Epithelial cell of esophagus (primary cell): ENCODE measurements at places on chromosomes 11 and 22.

GRCh38 chr11:58577555-58578135, 1.2 kb upstream of the ZFP91 start:
- DNase-seq, result peak; percentile 77

GRCh38 chr11:112623057-112623456, 338.2 kb upstream of the NCAM1 start:
- no peak for DNase-seq

GRCh38 chr11:68753300-68753699, 2.0 kb upstream of the TESMIN start:
- no peak for DNase-seq

DNA sequence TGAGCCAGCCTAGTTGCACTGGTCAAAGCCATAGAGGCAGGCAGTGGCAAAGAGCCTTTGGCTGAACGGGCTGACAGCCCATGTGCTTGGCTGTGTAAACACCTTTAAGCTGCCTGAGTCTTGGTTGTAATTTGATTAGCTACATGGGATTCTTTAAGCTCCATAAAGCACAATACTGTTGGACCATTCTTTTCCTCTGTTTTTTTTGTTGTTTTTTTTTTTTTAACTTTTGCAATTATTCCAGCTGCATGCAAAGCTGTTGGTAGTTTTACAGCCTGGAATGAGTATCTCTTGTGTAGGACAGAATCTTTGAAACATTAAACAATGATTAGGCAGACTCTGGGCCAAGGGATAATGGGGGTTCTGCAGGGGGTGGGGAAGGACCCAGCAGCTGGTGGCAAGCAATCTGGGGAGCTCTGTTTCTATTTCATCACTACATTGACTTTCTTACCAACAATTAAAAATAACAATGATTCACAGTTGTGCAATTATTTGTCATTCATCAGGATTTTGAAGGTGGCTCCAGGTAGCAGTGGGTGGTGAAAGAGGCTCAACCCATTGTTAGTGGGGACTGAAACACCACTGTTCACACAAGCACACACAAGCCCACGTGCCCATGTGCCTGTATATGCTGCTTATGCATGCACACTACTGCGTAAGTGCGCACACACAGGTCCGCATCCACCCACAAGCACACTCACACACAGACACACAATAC, 69.5 kb upstream of the CSNK2A3 start:
- DNase-seq, result peak; percentile 95

GRCh38 chr11:9535189-9535781, 38.2 kb upstream of the WEE1 start:
- DNase-seq, result peak; percentile 95

GRCh38 chr11:69781241-69781640, 6.1 kb upstream of the FGF4 start:
- DNase-seq, result no peak

- no peak for DNase-seq
Observed at GRCh38 chr22:47608421-47608820, 846.0 kb downstream of the TBC1D22A start.

- DNase-seq, result no peak
Observed at GRCh38 chr11:7536100-7536499, 22.3 kb downstream of the PPFIBP2 start.

- no peak for DNase-seq
Observed at GRCh38 chr11:64498136-64498535, 92.9 kb upstream of the SLC22A12 start.

- no peak for DNase-seq
Observed at GRCh38 chr11:57230791-57231538, 6.1 kb downstream of the APLNR start.

DNA sequence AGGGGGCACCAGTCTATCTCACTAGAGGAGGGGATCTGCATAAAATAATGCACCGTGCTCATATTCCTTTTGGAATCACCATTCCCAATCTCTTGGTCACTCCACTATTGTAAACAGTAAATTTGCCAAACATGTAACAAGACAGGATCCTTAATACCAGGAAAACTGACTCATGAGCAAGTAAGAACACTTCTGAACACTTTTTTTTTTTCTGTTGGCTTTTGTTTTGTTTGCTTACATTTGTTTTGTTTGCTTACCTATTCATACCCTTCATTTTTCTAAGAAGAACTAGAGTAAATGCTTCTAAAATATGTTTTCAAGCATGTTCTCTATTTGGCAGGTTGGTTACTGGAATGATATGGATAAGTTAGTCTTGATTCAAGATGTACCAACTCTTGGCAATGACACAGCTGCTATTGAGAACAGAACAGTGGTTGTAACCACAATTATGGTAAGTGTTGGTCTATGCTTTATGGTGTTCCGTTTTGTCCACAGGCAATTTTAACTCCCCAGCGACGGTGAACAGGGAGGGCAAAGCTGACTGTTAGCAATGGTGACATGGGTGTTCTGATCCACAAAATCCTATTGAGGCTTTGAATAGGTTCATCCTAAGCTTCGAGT, 111.8 kb downstream of the MSANTD4 start:
- DNase-seq, result peak; percentile 83

DNA sequence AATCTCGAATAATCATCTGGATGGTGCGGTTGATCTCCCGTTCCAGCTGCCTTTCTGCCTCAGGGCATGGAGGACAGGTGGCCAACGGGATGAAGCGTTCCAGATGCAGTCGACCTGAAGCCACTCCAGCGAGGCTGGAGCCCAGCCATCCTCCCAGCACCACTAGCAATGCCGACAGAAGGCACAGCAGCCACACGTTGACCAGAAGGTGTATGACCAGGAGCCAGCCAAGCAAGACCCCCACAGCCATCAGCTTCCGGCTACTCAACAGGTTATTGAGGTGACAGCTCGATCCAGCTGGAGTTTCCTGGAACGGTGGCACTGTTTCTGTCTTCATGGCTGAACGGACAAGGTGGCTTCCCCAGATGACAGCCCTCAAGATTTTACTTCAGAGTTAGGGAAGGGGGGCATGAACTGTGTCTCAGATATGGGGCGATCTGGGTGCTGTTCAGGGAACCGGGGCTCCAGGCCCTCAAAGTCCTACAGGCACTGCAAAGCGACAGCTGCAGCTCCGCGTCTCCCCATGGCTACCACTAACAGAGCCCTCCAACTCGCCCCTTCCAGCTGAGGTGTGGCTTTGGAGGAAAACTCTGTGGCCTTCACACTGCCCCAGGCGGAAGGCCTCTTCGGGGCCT, 559 bp downstream of the SNX19 start:
- DNase-seq, result no peak

DNA sequence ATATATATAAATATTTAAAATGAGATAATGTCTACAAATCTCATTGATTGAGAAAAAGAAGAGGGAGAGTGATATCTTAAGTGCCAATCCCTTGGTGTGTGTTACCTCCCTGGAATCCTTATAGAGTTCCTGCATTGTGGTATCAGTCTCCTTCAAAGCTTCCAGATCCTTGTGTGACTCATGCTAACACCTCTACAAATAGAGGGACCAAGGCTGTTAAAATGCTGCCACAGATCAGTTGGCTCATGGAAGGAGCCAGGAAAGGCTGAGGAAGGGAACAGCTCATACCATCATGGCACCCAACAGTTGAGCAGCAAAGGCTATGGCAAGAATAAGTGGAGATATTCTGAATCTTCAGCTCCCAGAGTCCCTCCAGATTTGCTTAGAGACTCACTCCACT, 163.6 kb upstream of the ISX start:
- no peak for DNase-seq

GRCh38 chr11:126833065-126833464, 167.5 kb downstream of the KIRREL3 start:
- DNase-seq, result no peak

- DNase-seq, result no peak
Observed at GRCh38 chr22:46735747-46736608, 2.1 kb downstream of the CERK start.
